ENCODE measurements at places on chromosomes 5 and 9.

DNA sequence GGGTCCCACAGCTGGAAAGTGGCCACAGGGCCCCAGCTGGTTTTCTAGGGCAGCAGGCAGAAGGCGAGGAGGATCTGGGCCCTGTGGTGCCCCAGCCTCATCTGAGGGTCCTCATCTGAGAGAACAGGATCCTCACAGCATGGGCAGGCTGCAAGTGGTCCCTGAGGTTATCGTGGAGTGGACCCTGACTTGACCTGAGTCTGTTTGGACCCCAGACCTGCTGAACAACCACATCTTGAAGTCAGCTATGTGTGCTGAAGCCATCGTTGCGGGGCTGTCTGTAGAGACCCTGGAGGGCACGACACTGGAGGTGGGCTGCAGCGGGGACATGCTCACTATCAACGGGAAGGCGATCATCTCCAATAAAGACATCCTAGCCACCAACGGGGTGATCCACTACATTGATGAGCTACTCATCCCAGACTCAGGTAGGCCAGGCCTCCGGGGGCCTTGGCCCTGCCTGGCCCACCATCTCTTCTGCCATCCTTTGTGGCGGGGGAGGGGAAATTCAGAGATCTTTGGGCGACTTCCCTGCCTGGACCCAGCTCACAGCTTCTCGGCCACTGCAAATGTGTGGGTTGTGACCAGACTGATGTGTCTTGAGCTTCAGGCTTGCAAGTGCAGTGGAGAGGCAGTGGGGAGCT, 24.0 kb downstream of the TGFBI start:
- DNase-seq: no peak

DNA sequence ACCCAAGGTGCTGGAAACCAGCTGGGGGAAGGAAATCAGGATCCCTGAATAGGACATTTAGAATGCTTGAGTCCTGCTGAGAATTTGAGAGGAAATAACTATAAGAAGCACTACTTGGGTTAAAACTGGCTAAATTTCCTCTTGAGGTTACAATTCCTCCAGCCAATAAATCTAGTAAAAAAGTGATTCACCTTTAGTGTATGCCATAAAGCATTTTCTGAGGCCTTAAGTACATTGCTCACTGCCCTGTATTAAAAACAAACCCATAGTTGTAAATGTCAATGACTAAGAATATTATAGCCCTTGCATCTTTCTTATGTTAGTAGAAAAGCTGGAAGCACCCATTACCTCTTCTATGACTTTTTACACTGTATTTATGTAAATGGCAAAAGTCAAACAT, 634.7 kb upstream of the ARRDC3 start:
- no peak for DNase-seq

DNA sequence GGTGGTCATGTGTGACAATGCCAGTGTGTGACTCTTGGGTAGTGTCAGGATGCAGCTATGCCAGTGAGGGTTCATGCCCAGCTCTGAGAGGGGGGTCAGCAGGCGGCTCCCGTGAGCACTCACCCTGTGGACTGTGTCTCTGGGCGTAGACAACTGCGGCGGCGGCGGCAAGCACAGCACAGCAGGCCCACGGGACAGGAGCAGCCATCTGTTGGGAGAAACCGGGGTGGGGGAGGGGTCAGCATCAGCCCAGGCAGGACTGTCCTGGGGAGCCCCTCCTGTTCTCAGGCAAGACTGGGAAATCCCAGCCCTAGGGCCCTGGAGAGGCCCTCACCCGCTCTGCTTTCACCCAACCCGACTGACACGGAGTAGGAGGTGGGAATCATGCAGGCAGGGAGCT, 20.8 kb downstream of the CNTFR start:
- DNase-seq: no peak

GRCh38 chr9:1980387-1980786, 34.8 kb upstream of the SMARCA2 start:
- DNase-seq: no peak

- no peak for DNase-seq
Measured at GRCh38 chr5:9716838-9717281, 86.7 kb upstream of the TAS2R1 start.

- no peak for DNase-seq
Measured at GRCh38 chr5:6396836-6397535, 18.6 kb upstream of the MED10 start.

DNA sequence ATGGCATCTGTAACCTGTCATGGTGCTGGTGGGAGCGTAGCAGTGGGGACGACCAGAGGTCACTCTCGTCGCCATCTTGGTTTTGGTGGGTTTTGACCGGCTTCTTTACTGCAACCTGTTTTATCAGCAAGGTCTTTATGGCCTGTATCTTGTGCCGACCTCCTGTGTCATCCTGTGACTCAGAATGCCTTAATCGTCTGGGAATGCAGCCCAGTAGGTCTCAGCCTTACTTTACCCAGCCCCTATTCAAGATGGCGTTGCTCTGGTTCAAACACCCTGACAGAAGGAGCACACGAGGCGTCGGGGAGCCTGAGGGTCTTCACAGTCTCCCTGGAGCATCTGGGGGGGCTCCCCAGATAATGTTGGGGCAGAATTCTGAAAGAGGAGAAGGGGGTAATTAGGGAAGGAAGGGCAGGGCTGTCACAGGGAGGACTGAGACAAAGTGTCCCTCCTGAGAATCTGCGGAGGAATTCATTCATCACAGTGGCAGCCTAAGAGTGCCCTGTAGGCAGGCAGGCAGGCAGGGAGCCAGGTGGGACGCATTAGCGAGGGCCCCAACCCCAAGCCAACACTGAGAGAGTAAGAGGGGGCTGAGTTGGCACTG, 21.3 kb upstream of the NCS1 start:
- DNase-seq: no peak

DNA sequence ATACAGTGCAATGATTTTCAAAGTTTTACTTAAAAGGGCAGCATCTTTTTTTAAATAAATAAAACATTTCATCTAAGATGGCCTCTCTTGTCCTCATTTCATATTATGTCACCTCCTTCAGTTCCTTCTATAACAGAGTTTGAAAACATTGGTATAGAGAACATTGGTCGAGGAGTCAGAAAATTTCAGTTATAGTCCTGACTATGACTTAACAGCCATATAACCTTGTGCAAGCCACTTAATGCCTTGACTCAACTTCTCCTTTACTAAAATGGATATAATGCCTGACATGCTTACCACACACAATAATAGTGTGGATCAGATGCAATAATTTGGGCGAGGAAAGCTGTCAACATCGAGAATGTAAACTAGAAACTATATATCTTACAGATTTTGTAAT, 22.6 kb downstream of the SSBP2 start:
- no peak for DNase-seq

DNA sequence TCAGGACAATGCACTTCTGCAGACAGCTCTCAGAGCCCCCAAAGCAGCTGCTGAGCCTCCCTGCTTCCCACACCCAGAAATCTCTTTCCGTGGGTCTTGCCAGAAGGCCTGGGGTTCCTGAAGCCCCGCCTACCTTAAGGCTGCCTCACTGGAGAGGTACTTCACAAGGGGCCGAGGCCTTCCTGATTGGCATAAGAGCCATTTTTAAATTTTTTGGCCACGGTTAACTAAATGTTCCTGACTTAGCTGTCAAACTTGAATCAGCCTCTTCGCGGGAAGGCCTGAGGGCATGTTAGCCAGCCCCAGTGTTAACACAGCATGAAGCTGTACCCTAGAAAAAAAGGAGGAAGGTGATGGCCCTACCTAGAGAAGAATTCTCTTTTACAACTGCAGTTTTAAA, 20.7 kb upstream of the EPB41L4B start:
- DNase-seq: no peak

GRCh38 chr9:136848393-136849037, 694 bp upstream of the PHPT1 start:
- DNase-seq: peak; percentile 64

GRCh38 chr5:57804007-57804444, 321.4 kb upstream of the ACTBL2 start:
- DNase-seq: no peak

DNA sequence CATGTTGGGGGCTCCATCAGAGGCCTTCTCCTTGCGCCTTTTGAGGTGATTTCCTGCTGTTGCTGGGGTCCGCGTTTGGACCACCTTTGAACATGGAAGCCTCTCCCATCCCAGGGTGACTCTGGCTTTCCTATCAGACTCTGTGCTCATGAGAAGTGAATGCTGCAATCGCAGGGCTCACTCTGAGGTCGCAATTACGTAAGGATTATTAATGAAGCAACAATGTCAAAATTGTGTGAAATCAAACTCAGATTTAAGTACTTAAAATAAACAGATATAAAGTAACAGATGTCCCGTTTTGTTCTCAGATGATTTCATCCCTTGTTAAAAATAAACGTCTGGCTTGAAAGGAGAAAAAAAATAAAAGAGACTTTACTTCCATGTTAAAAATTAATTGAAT, 634.2 kb downstream of the BNC2 start:
- no peak for DNase-seq

DNA sequence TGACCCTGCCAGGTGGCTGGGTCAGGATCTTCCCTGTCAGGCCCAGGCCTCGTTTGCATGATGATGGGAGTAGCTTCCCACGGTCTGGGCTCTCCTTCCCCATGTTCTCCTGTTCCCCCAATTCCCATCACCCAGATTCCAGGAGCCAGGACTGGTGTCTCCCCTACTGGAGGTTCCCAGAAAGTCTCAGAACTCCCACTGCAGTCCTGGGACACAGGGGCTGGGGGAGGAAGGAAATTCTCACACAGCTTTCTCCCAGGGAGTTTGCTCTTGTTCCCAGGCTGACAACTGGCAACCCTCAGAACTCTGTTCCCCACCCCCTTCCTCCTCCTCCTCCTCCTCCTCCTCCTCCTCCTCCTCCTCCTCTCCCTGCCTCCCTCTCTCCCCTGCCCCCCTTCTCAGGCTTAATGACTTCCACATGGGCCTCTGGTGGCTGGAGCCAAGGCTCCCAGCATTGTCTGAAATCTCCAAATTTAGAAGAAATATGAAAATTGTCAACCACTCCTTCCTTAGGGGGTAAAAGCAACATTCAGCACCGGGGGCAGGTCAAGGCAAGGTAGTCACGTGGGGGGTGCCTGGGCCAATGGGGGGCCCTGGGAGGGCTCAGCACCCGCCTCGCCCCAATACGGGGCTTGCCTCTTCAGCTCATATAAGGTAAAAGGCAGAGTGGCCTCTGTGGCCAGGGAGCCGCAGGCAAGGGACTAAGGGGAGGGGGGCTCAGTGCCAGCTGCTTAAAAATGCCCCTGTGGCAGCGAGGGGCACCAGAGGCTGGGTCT, 27.3 kb upstream of the IL17B start:
- DNase-seq: no peak

DNA sequence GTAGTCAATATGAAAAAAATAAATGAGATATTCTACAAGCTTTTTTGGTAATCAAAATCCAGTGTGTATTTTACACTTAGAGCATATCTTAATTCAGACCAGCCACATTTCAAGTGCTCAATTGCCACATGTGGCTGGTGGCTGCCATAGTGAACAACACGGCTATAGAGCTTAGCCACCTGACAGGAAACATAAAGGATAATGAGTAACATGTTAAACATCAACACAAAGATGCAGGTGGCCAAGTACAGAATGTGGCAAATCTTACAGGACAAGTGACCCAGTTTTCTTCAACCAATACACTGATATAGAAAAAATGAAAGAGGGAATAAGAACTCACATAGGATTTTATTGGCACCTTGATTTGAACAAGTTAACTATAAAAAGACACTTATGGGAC, 61.4 kb downstream of the KIF24 start:
- DNase-seq: no peak

- DNase-seq: no peak
Measured at GRCh38 chr5:125722550-125722949, 700.7 kb upstream of the GRAMD2B start.

DNA sequence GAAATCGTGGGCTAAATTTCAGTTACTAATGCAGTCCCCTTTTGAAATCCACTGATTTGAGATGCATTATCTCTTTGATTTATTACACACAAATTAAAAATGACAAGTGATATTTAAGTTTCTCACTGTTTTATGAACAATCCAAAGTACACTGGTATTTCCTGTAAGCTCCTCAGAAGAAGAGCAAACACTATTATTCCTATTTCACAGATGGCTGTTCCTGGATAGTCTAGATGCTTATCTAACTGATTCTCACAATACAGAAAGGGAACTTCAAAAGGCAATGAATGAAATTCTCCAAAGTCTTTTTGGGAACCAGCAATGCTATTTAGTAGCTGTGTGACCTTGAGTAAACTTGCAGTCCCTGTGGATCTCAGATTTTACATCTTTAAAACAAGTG, 404.7 kb upstream of the DAB2 start:
- DNase-seq: no peak

DNA sequence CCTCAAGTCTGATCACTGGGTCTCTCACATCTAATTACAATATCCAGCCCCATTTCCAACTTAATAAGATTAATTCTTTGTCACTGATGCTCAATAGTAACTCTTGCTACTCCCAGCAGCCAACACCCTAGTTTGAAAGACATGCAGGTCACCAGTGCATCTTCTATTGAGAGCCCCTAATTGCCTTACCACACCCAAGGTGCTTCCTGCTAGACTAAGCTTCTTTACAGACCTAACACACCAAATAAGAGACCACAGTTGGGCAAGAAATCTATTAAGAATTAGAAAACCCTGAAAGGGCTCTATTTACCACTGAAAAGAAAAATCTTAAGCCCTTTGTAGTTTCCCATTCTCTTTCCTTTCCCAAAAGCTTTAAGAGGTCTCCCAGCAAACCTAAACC, 26.5 kb downstream of the ELAVL2 start:
- no peak for DNase-seq

DNA sequence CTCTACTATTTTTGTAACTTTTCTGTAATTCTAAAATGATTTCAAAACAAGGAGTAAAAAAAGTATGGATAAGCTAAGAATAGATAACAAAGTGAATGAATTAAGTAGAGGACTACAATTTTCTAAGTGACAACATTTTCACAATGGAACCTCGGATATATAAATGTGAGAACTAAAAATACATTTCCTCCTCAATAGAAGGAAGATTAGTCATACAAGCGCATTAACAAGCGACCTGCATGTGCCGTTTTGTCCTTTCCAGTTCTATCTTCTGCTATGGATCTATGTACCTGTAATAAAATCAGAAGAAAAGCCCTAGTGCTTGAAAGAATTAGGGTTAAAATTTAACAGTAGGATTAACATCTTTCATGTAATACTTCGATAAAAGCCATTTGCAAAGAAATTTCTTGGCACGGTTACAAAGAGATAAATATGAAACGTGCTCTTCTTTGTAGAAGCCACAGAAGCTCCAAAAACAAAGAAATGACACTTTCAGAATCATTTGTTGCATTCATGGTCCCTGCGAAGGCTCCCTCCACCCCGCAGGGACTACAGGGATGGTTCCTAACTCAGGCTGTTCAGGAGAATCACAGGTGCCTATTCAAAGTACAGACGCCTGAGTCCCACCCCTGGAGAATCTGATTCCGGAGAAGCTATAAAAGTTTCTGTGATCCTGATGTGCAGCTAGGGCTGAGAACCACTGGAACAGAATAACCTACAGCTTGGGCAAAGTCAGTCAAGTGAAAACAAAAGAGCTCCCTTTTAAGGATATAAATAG, 216.6 kb upstream of the EFNA5 start:
- no peak for DNase-seq

- DNase-seq: no peak
Measured at GRCh38 chr9:105027084-105027483, 99.1 kb upstream of the ABCA1 start.

DNA sequence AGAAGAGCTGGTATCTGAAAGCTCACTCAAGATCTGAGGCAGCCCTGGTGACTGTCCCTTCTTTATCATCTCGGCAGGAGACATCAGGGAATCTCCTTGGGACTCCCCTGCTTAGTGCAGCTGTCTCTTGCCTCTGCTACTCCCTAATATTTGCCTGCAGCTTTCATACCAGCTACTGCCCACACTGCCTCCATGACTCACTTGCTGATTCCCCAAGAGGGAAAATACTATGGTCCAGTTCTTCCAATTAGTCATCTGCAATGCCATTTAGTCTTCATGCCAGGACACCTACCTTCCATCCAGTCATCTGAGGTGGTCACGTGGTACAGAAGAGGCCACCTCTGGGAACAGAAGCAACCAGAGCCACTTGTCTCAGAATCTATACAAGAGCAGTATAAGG, 270.8 kb downstream of the NTRK2 start:
- DNase-seq: no peak
